ENCODE measurements at places on chromosomes 12 and 14.
A peak's percentile ranks its signal among the peaks of the same experiment; 100 is the strongest.

DNA sequence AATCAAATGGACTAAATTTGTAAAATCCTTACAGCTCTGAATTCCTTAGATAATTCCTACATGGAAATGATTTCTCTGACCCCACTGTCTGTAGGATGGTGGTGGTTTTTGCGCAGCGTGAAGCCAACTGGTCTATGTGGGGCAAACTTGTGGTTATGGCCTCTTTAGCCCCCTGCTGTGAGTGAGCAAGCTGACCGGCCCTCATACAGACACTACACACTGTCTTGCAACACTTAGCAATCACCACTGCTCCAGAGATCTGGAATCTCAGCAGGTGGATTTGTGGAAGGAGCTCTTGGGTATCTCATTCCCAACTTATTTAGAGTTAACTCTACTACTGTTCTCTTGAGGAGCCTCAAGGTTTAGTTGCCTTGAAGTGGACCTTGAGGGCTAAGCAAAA, 70.2 kb downstream of the SCN8A start:
- no peak for DNase-seq

DNA sequence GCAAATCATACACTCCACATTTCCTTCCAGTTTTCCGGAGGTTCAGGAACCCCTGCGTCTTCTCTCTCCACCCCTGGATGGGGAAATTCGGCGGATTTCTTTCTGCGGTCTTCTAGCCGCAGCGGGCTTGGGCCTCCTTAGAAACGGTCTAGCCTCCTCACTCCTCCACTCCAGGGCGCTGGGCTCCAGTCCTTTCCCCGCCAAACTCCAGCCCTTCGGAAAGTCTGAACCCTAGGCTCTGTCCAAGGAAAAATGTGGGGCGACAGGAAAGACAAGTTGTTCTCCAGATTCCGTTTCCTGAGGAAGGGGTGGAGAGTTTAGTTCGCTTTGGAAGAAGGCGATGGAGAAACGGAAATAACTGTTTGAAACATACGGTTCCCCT, 1.4 kb upstream of the HOXC10 start:
- no peak for DNase-seq

DNA sequence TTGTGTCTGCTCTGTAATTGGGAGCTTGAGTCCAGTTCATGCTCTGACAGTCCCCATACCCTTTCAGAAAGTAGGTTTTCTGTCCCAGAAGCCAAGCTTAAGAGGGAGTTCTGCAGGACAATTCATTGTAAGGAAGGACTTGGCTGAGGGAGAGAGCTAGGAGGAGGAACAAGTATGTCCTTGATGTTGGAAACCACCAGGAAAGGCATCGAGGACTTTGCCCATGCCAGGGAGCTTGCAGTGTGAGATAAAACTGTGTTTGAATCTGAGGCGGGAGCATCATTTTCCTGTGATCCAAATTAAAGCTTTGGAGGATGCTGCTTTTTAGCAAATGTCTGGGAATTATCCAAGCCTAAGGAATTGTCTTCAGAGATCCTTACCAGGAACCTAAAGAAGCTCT, 175.3 kb downstream of the EMP1 start:
- no peak for DNase-seq

GRCh38 chr12:4034921-4035320, 161.7 kb upstream of the PARP11 start:
- DNase-seq, result no peak

GRCh38 chr14:60646226-60646818, 3.0 kb downstream of the SIX1 start:
- no peak for DNase-seq

DNA sequence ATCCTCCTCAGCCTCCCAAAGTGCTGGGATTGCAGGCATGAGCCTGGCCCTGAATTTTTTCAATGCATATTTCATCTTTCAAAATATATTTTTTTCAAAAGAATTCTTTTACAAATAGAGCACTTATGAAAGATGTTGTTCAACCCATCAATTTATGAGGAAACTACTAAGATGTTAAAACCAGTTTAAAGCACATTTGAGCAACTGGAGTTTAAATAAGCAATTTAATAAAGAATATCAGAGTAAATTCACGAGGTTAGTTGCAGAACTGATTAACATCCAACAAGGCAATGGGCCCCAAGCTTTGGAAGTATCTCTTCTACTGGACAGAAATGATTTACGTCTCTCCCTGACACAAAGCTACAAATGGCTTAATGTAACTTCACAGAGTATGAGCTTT, 23.3 kb downstream of the GLT1D1 start:
- DNase-seq, result no peak

DNA sequence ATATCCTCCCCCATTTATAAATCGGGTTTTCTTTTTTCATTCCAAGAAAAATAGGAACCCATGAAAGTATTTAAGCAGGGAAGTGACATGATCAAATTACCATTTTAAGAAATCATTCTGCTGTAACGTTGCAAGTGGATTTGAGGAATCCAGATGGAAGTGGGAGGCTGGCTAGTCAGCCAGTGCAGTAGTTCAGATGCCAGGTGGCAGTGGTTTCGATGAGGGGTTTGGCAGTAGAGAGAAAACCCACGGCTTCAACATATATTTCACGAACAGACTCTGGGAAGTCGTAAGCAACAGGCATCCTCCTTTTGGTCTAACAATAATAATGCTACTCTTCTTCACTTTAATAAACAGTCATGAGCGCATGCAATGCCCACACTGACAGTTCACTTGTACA, 25.0 kb downstream of the PDZRN4 start:
- DNase-seq, result no peak

DNA sequence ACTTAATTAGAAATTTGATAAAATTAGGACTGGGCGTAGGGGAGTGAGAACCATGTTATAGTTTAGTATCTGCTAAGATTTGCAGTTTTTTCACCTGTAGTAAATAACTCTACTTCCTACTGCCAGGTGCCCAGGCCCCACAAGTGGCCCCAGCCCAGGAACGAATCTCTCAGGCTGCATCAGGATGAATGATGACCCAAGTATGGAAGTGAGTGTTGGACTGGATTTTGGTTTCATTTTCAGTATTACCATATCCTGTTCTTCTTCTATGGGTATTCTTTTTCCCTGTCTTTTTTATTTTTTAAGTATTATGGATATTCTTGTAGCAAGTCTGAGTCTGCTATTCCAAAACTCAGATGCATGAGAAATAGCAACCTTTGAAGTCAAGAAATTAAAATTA, 120.3 kb upstream of the BCAT1 start:
- DNase-seq, result no peak

DNA sequence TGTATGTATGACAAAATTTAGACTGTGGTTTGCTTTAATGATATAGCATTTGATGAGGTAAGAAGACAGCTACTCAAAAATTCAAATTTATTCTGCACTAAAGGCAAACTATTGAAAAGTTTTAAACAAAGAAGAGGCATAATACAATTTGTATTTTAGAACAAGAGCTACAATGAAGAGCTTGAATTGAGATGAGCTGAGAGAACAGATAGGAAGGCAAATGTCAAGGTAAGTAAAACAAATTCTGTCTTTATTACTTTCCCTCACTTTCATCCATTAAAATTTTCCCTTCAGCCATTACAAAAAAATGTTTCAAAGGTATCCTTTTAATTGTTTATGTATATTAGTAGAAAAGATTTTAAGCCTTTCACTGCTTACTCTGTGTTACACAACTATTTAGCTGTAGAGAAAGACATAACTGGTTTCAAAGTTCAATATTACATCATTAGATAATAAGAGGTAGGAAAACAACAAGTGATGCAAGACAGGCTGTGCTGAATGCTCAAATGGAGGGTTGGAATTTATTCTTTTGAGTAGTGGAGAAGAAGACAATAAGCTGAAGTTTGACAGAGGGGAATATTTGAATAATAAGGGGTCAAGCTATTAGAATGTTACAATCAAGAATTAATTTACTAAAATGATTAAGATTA, 1334.1 kb downstream of the FSCB start:
- no peak for DNase-seq

GRCh38 chr14:23379366-23380196, 2.7 kb downstream of the CMTM5 start:
- peak; percentile 52 for DNase-seq

All from effector CD8-positive, alpha-beta T cell (primary cell).